ENCODE measurements at places on chromosomes 7 and 10.

DNA sequence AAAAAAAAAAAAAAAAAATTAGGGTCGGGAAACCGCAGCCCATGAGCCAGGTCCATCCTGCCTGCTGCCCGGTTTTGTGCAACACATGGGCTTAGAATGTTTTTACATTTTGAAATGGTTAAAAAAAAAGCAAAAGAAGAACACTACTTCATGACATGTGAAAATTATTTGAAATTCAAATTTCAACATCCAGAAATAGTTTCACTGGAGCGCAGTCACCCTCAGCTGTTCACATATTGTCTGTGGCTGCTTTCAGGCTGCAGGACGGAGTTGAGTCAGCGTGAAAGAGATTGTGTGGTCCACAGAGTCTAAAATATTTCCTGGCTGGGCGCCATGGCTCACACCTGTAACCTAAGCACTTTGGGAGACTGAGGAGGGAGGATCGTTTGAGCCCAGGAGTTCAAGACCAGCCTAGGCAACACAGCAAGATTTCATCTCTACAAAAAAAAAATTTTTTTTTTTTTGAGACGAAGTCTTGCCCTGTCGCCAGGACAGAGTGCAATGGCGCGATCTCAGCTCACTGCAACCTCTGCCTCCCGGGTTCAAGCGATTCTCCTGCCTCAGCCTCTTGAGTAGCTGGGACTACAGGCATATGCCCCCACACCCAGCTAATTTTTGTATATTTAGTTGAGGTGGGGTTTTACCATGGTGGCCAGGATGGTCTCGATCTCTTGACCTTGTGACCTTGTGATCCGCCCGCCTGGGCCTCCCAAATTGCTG, 63.9 kb upstream of the ECHDC3 start:
- DNase-seq = no peak

GRCh38 chr10:92419740-92420545, 129.0 kb downstream of the MARCHF5 start:
- DNase-seq = peak; percentile 72

DNA sequence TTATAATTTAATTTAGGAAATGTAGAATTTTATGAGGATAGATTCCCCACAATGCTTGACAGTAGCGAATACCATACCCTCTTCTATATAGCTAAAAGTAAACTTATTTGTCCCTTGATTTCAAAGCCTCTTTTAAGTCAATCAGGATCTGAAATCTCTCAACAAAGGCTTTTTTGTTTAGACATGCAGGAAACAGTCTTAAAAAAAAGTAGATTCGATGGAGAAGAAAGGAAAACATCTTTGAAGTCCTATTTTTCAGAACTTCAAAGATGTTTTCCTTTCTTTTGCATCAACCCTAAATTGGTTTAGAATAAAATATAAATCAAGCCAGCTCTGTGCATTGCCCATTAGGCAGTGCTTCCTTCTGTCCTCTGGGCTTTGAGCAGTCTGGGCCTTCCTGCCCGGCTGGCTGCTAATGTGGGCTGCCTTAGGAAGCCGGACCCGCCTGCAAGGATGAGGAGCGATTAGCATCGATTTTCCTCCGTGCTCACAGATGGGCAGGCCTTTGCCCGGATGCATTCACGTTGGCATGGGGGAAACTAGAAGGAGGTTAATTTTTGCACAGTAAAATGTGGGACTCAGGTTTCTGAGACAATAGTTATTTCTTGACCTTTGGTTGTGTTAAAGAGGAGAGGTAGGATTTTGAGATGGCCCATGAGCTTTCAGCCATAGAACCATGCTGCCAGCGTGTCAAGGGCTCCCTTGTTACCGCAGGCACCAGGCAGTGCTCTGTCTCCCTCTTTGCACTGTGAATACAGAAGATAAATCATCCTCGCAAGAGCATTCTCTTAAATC, 15.5 kb downstream of the MSRB2 start:
- no peak for DNase-seq

- DNase-seq = no peak
These were observed 146.1 kb downstream of the MAGI2 start for GRCh38 chr7:79307376-79307775.

GRCh38 chr7:75689246-75690099, 49.3 kb downstream of the HIP1 start:
- no peak for DNase-seq

GRCh38 chr10:78266741-78267469, 233.2 kb downstream of the RPS24 start:
- no peak for DNase-seq

DNA sequence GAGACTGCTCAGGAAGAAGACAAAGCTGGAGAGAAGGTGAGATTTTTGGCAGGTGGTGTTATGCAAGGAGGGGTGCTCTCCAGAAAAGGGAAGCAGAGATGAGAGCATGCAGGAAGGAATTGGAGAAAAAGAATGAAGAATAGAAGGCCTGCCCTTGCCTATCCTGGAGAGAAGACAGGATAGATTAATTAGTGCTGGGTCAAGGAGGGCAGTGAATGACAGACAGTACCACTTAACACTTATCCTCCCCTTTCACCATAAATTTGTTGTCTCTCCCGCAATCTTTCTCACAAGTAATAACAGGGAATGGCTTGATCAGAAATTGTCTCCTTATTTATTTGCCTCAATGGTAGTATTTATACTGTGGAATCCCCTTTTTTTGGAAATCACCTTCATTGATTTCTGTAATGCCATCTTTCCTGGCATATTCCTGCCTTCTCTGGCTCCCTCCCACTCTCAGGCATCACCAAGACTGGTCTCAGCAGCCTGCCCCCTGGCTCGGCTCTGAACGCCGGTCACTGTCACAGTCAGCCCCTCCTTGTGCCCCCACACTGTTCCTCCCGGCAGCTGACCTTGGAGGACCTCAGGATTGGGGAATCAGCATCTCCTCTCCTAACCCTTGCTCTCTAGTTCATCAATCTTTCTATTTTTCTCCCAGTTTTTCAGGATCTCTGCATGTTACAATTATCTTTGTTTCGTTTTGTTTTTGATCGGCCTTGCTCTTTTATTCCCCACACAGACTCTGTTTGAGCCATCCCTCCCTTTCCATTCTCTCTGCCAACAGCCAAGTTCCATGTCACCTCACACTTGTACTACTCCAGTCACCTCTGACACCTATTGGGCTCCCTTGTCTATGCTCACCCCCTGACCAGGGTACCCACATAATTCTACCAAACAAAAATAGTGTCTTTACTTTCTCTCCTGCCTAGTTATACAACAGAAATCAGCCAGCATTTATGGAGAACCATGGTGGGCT, 294.2 kb downstream of the PLXDC2 start:
- DNase-seq = no peak

GRCh38 chr7:42590771-42591310, 321.0 kb downstream of the C7orf25 start:
- no peak for DNase-seq
